CD4-positive, alpha-beta T cell (primary cell): ENCODE measurements at places on chromosomes 3 and 15. TPM values are rescaled to one million over a fixed set of nuclear protein-coding genes. Genes with fewer than 3 reads are reported as not detected.

GRCh38 chr15:101024073-101024695, 105.0 kb downstream of the LRRK1 start:
- no peak for DNase-seq

DNA sequence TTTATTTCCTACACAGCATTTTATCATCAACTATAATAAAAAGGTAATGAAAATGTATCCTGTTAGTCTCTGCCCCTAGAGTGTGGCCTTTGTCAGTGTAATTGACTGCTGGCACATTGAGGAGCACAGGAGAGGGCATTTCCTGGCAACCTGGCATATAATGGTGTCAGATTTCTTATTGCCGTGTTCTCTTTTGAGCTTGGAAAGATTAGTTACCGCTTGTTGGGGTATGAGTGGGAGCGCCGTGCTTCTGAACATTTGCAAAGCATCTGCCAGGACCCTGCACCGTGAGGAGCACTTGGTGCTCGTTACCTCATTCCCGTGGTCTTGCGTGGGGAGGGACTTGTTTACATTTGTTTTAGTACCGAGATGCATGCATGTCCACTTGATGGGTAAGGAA, 124.4 kb downstream of the PTPRG start:
- DNase-seq, result no peak

- DNase-seq, result no peak
These were observed 630.5 kb downstream of the TBL1XR1 start for GRCh38 chr3:176566757-176567156.

Gene TMOD2
- 5.6 TPM for total RNA-seq

GRCh38 chr15:77430652-77431051, 10.0 kb downstream of the HMG20A start:
- DNase-seq, result no peak

- DNase-seq, result no peak
These were observed 107.8 kb downstream of the CTNNB1 start for GRCh38 chr3:41307065-41307464.

- DNase-seq, result no peak
These were observed 24.7 kb downstream of the ARHGAP31 start for GRCh38 chr3:119318876-119319275.

GRCh38 chr3:52053307-52054304, 2.8 kb downstream of the DUSP7 start:
- DNase-seq, result peak; percentile 15

GRCh38 chr3:60913474-60913873, 337.8 kb downstream of the FHIT start:
- DNase-seq, result no peak

GRCh38 chr3:130014526-130014925, 40.0 kb downstream of the TRH start:
- DNase-seq, result no peak

Gene MYO9A
- total RNA-seq, result 23.4 TPM

Gene SCN11A
- total RNA-seq, result not detected

Gene KCNMB2
- not detected for total RNA-seq

Gene MAGEL2
- total RNA-seq, result not detected

DNA sequence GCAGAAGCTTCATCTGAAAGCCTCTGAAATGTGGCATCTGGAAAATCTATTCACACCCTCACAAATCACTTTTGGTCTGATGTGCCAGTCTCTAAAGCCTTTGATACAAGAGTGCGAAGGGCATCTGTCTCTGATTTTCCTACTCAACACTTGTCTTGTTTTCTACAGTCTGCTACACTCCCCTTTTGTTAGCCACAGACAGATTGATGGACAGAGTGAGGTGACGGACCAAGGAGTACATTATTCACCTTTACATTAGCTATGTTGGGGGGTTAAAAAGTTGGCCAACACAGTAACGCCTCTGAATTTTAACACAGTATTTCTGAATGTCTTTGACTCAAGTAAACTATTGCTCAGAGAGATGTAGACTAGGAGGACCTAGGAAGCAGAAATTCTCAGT, 63.1 kb downstream of the TNIK start:
- DNase-seq, result no peak

Gene MEGF11
- not detected for total RNA-seq

DNA sequence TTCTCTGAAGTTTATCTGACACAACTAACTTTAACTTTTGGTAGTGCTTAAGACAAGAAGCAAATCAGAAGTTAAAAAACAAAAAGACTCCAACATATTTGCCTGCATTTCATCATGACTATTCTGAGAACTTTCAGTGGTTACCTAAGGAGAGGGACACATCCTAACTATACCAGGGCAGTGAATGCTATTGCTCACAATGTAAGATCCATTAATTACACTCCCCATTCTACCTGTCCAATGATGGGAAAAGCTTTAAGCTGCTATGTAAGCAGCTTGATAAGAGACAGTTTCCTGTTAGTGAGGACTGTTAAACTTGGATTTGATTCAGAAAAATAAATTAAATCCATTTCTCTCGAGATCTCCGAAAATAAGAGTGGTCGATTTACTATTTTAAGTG, 37.5 kb downstream of the SERPINI1 start:
- no peak for DNase-seq

- no peak for DNase-seq
These were observed 4.9 kb downstream of the NANOGP8 start for GRCh38 chr15:35080226-35080625.

Gene CA12
- not detected for total RNA-seq
